ENCODE measurements at places on chromosomes 7 and 10.

- DNase-seq, result no peak
These were observed 6.3 kb downstream of the LIPJ start for GRCh38 chr10:88592906-88593305.

DNA sequence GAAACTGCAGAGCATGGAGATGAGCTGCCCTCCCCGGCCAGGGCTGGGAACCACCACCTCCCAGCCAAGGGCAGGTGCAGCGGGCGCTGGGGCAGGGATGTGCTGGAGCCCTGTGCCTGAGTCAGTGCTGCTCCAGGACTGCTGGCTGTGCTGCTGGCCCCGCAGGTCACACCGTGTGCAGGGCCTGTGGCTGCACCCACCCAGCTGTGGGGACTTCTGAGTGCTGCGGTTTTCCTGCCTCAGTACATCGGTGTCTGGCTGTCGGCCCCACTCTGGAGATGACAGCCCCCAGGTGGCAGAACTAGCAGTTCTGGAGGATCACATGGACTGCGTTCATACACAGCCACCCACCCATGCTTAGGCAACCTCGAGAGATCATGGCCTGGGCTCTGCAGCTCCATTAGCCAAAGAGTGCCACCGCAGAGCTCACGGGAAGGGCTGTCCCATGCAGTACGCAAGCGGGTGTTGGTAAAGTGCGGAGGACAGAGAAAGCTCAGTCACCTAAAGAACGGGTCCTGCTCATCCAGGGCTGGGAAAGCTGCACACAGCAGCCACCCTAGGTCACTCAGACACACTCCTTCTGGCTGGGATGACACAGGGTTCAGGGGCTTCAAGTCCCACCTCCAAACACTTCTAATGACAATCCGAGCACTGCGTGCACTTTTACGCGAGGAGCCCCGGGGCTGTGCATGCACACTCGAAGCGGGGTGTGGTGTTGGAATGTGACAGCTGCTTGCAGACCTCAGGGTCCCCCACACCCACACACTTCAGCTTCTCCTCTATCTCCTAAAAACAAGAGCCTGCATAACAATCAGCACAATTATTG lies 198.1 kb upstream of the PPP2R2D start:
- no peak for DNase-seq

- peak; percentile 76 for DNase-seq
These were observed 175.0 kb upstream of the LYZL2 start for GRCh38 chr10:30804478-30805055.

- DNase-seq, result no peak
These were observed 76.5 kb downstream of the MAPK8 start for GRCh38 chr10:48382982-48383381.

DNA sequence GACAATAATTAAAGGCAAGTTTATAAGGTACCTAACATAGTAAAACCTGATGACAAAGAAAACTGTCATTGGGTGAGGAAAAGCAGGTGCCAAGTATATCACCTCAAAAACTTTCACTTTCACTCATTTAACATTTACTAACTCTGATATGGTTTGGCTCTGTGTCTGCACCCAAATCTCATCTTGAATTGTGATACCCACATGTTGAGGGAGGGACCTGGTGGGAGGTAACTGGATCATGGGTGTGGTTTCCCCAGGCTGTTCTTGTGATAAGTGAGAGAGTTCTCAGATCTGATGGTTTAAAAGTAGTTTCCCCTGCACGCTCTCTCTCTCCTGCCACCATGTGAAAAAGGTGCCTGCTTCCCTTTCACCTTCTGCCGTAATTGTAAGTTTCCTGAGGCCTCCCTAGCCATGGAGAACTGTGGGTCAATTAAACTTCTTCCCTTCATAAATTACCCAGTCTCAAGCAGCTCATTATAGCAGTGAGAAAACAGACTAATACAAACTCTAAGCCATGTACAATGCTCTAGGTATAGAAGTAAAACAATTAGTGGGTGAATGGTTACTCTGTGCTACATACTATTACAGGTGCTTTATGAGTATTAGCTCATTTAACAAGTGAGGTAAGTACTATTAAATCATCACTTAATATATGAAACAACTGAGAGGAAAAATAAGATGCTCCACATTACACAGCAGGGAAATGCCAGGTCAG lies 199.0 kb downstream of the CHCHD3 start:
- DNase-seq, result no peak

GRCh38 chr10:80760914-80761371 lies 223.2 kb downstream of the SH2D4B start:
- no peak for DNase-seq

DNA sequence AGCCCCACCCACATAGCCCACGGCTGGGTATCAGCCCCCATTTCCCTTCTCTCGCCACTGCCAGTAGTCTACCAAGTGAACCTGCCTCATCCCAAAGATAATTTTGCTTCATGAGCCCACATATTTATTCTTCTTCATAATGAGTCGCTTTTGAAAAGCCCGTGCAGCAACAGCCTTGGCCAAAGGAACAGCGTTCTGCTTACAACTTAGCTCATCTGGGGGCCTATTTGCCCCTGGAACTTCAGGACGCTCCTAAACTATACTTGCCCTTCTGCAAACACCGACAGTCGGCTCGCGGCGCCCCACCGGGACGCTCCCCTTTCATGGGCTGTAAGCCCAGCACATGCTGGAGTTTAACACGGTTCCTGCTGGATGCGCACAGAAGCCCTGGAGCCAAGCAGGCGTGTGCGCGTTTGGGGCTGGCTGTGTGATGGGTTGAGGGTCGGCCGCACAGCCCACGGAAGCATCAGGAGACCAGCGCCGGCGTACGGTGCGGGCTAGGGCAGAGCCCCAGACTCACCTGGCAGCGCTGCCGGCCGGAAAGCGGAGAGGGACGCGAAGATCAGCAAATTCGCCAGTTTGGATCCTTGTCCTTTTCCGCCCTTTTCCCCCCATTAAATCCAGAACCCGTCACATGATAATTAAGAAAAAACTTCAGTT lies 370 bp downstream of the TMEM60 start:
- DNase-seq, result peak; percentile 45

GRCh38 chr7:125834421-125834820 lies 904.8 kb upstream of the POT1 start:
- DNase-seq, result no peak

GRCh38 chr7:146772601-146773000 lies 656.0 kb downstream of the CNTNAP2 start:
- no peak for DNase-seq

DNA sequence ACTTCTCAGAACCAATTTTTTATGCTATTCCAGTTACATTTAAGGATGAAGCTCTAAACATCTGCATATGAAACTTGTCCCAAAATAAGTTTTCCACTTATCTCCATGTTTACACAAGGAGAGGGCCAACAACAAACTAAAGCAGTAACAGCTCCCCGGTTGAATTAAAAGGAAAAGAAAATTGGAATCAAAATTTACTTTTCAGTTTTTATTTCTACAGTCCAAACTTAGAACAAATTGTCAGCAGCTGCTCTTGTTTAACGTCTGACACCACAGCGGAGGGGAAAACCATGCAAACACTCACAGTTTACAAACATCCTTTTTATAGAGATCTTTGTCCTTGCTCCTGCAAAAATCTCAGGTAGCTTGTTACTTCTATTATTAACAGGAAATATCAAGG lies 101.3 kb downstream of the COL28A1 start:
- no peak for DNase-seq

- DNase-seq, result no peak
These were observed 59.8 kb downstream of the ARID5B start for GRCh38 chr10:61961278-61961677.

DNA sequence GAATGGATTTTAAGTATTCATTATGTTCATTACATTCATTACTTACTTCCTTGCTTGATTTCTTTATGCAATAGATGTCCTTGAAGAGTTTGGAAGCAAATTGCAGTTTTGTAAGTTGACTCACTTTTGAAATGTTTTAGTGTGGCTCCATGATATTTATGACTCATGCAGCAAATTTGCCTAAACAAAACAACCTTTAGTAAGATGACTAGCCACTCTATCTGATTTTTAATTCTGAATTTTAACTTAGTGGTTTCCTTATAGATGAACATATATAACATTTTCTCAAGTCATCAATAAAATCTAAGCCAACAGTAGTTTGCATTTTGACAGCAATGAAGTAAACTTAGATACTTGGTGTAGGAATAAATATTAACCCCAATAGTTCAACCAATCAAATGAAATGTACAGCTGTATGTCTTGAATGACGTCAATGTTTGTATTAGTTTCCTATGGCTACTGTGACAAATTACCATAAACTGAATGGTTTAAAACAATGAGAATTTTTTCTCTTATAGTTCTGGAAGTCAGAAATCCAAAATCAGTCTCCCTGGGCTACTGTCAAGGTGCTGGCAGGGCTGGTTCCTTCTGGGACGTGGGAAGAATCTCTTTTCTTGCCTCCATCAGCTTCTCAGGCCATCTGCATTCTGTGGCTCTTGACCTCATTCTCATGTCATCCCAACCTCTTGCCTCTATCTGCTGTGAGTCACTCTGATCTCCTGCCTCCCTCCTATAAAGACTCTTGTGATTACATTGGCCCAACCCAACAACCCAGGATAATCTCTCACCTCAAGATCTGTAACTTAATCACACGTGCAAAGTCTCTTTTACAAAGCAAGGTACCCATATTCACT lies 73.4 kb downstream of the AHR start:
- peak; percentile 97 for DNase-seq

- no peak for DNase-seq
These were observed 47.8 kb downstream of the ZFAND4 start for GRCh38 chr10:45624724-45625123.

DNA sequence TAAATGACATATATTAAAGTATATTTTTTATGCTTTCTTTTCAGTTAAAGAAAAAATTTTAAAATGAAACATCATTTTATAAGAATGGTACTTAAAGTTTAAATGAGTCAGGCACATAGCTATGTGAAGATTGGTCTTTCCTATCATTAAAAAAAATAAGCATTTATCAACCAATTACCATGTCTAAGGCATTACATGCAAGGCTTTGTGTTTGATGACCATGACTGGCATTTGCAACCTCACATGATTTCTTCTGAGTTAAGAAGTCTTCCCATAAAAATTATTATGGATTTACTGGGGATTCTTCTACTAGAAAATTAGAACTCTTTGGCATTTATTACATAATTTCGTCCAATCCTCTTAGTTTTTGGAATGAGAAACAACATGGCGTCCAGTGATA lies 776.1 kb downstream of the MAGI2 start:
- no peak for DNase-seq

GRCh38 chr7:151077705-151078232 lies 2.8 kb downstream of the FASTK start:
- DNase-seq, result no peak

DNA sequence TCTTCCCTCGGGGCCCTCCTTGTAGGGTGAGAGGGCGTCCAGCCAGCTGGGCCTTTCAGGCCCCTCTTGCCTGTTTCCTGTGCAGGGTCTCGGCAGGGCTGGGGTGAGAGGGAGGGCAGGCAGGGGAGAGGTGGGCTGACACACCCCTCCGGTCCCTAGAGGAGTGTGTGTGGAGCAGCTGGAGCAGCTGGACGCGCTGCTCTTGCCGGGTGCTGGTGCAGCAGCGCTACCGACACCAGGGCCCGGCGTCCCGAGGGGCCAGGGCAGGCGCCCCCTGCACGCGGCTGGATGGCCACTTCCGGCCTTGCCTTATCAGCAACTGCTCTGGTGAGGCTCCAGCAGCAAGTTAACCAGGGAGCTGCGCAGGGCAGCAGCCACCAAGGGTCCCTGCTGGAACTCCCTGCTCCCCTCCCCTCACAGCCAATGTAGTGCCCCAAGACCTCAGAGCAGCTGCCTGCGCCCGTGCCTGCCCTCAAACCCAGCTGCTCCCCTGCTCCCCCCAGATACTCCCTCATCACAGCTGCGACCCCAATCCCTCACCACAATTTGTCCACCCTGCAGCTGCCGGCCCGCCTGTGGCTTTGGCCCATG lies 15.7 kb upstream of the ZNF862 start:
- DNase-seq, result no peak

DNA sequence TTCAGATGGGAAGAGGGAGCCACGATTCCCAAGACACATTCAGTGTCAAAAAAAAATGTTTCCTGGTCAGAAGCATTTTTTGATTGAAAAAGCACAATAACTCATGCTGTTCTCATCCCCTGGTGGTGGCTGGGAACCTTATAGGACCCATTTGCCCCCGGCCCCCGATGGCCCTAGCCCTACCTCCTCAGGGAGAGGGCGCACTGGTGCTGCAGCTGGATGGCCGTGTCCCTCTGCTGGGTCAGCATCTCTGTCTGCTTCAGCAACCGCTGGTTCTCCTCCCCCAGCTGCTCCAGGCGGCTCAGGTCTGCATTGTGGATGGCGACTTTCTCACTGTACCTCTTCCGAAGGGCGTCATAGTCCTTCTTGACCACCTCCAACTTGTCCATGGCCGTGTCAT lies 83.3 kb downstream of the DLG5 start:
- no peak for DNase-seq

DNA sequence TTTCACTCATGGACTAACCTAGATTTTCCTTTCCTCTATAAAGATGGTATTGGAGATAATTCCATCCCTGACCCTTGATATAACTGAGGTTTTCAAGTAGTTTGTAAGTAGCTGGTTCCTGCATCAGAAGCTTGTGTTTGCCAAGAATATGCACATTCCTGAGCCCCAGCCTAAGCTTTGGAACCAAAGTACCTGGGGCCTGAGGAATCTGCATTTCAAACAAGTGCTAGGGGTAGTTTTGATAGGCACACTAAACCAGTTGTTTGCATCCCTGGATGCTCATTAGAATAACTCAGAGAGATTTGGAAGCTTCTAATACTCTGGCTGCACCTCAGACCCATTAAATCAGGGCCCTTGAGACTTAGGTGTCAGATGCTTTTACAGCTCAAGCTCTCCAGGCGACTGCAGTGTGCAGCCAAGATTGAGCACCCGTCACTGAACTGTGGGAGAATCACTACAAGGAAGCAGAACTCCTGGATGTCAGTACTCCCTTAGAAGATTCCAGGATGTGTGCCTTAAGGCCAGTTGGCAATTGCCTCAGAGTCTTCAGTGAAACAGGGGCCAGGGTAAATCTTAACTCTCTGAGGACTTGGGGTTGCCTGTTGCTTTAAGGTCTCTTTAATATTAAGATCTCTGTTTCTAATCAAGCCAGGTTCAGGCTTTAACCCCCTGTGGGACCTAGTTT lies 565.0 kb downstream of the REEP3 start:
- DNase-seq, result no peak

DNA sequence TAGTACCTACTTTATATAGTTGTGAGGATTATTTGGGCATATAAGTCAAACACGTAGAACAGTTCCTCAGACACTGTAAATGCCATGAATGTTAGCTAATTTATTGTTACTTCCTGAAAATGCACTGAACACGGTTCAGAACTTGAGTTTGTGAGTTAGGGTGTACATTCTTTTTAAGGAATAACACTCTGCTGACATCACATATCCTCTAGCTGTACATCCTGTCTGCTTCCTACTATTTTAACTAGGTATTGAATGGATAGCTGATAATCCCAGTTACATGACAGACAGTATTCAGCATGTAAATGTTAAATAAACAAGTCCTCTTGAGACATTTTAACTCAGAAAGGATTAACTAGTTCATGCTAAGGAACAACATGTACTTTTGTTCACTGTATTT lies 16.0 kb downstream of the SAMD8 start:
- peak; percentile 50 for DNase-seq

DNA sequence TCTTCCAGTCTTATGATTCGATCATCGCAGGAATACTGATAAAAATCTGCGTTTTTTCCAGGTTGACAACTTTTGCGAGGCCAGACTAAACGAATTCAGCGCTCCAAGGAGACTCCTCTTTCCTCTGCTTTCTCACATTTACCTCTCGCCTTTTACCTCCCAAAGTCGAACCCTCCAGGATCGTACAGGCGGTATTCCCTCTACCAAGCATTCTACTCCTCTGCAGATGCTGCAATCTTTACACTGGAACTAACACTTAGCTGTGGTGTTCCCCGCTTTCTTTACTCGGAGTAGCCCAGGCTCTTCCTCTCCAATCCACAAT lies 449 bp downstream of the NUDT5 start:
- DNase-seq, result no peak
